ENCODE measurements at places on chromosomes 13 and 19.

- DNase-seq = no peak
Measured at GRCh38 chr19:21611659-21612402, 106.4 kb downstream of the ZNF429 start.

DNA sequence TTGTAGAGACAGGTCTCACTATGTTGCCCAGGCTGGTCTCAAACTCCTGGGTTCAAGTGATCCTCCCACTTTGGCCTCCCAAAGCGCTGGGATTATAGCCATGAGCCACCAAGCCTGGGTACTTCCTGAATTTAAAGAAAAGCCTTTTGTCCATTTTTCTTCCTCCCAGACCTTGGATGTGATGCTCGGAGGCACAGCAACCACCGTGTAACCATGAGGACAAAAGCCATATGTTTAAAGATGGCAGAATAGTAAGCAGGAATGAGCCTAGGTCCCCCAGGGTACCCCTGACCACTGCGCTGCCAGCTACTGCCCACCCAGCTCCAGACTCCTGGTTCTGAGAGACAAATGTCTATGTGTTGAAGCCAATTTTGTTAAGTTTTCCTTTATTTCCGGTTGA lies 31.1 kb downstream of the ZC3H4 start:
- DNase-seq = no peak

GRCh38 chr19:4515732-4516131 lies 2.6 kb downstream of the PLIN4 start:
- DNase-seq = no peak

DNA sequence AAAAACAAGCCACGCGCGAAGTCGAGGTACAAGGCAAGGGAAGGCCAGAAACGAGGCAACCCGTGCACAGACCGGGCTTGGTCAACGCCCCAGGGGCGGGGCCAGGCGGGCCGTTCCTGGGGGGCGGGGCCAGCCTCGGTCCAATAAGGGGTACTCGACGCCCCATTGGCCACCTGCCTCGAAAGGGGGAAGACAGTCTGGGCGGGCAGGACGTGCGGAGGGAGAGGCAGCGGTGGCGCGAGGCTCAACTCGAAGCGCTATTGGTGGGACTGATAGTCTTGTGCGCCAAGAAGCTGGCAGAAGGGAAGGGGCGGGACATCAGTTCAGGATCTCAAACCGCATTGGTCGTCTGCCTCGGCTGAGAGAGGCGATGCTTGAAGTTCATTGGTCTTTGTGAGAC lies at the start of gene LYPD4:
Gene LYPD4, minus strand, starts transcription at position 83 of the 400 bp plus-strand sequence. CDS start 5,398 bp downstream, outside the sequence.
- no peak for DNase-seq

DNA sequence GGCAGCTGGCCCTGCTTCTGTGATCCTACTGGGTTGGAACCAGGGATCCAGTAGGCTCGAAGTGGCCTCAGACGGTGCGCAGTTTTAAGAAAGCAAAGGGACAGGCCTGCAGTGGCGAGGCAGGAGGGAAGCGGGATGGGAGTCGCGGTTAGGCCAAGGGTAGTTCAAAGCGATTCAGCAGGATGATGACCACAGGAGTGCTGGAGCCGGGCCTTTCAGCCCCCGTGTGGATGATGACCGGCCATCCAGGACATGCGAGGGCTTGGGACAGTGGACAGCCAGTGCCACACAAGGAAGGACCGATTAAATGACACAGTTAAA lies 854 bp downstream of the RNASEH2B start:
- peak; percentile 65 for DNase-seq

DNA sequence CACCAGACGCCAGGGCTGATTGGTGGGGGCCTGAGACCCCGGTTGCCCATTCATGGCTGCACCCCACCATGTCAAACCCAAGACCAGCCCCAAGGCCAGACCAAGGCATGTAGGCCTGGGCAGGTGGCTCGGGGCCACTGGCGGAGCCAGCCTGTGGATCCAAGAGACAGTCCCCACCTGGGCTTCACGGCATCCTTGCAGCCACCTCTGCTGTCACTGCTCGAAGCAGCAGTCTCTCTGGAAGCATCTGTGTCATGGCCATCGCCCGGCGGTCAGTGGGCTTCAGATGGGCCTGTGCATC lies 3.8 kb upstream of the TEKTIP1 start:
- no peak for DNase-seq

DNA sequence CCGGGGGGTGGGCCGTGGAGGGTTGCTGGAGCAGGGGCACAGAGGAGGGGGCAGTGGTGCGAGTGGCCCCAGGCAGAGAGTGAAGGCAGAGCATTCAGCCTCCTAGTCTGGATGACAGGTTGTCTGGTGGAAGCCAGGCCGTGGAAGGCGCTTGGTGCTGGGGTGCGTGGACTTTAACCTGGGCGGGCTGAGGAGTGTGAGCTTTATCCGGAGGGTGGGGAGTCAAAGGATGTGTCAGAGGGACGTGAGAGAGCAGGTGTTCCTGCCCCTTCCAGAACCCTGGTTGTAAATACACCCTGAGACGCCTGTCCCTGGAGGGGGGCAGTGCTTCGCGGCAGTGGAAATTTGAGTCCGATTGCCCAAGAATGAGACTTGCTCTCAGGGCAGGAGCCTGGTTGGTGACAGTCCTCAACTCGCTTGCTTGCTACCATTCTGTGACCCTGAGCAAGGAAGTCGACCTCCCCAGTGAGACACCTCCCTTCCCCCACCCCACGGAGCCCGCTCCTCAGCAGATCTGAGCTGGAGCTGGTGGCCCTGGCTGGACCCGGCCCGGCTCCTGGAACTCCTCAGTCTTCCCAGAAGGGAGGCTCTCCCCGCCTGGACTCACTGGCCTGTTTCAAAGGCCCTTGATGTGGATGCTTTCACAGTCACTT lies 2.3 kb downstream of the SPPL2B start:
- DNase-seq = no peak

DNA sequence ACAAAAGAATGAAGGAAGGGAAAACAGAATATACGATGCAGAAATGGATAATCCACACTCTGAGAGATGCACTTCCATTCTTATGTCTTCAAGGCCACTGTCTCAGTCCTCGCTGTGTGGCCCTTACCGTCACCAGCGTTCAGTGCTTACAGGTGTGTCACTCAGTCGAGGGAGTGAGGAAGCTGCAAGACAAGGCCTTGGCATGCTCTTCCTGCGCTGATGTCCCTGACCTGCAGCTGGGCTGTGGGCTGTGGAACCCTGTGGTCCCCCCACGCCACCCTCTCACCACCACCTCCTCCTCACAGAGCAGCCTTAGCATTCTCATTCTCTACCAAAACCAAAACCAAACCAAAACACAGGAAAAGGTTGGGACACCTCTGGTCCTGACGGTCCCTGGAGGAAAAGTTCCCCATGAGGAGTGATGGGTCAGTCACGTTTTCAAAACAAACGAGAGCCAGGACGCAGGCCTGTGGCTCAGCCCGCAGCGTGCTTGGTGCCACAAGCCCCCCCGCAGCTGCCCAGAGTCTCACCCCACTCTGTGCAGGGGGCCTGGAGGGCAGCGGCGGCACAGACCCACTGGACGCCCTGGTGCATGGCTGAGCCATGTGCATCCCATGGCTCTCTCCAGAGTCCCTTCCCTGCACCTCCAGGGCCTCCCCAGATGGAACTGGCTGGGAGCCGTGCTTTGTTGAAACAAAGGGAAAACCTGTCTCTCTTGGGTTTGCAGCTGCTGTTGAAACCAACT lies 48.2 kb upstream of the GPR183 start:
- DNase-seq = no peak

DNA sequence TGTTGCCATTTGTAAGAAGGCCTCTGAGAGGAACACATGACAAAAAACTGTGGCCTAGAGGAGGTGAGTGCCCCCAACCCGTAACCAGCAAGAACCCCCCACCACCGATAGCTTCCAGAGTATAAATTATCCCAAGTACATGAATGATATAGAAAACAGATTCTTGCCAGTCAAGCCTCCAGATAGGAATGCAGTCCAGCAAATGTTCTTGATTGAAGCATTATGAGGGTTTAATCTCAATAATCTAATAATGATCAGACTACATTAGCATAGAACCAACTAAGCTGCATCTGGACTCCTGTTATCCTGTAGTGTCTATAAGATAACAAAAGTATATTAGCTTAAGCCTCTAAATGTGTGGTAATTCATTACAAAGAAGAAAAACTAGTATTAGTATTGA lies 908.9 kb upstream of the ATXN8OS start:
- DNase-seq = no peak

DNA sequence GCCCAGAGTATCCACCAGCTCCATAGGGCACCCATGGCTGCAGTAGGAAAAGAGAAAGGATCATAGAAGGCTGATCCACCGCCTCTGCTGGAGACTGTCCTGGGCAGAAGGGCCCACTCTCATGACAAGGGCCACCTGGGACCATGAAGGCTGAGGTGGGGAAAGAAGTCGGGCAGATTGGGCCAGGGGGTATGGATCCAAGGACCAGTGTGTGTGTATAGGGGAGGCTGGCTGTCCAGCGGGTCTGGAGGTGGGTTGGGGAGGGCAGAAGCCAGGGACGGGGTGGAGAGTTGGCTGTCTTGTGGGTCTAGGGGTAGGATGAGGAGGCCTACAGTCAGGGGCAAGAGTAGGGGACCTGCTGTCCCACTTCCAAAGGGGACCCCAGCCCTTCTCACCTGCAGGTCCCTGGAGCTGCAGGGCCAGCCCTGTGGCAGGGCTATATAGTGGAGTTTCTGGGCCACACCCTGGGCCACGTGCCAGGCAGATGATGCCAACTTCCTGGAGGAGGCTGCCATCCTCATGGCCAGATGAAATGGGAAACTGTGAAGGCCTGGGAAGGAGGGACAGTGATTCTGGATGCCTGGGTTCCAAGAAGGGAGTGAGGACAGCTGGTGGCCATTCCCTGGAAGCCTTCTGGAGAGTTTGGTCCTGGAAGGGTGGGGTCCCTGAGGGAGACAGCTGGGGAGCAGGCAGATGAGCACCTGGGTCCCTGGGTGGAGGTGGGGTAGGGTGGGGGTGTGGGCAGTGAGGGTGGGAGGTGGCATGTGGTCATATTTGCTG lies at the start of gene FCGBP:
Gene FCGBP, minus strand, starts transcription at position 51 of the 780 bp plus-strand sequence.
- DNase-seq = no peak

GRCh38 chr13:25329706-25330105 lies 28.3 kb downstream of the NUP58 start:
- DNase-seq = no peak

DNA sequence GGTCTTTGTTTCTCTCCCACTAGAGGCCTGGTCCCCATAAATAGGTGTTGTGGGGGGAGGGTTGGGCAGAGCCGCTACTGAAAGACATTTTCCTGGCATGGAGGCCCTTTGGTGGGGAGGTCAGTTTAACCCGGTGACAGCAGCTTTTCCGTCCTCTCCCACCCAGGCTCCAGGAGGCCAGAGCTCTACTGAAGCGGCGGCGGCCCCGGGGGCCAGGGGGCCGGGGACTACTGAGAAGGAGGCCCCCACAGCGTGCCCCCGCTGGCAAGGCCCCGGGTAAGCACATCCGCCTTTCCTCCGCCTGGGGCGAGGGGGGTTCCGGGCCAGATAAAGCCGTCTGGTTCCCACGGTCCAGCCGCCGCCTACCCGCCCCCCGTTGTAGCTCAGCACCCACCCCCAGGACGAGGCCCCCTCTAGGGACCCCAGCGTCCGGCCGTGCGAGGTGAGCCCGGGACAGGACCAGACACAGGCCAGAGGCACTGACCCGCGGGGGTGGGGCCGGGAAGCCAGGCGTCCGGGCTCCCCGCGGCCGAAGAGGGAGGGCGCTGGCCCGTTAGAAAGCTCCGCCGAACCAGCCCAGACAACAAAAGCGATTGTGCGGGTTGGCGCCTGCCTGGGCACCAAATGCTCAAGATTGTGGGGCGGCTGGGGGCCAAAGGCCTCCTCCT lies 1.1 kb upstream of the LTBP4 start:
- DNase-seq = no peak

GRCh38 chr19:16897856-16898161 lies 9.0 kb downstream of the F2RL3 start:
- DNase-seq = no peak

DNA sequence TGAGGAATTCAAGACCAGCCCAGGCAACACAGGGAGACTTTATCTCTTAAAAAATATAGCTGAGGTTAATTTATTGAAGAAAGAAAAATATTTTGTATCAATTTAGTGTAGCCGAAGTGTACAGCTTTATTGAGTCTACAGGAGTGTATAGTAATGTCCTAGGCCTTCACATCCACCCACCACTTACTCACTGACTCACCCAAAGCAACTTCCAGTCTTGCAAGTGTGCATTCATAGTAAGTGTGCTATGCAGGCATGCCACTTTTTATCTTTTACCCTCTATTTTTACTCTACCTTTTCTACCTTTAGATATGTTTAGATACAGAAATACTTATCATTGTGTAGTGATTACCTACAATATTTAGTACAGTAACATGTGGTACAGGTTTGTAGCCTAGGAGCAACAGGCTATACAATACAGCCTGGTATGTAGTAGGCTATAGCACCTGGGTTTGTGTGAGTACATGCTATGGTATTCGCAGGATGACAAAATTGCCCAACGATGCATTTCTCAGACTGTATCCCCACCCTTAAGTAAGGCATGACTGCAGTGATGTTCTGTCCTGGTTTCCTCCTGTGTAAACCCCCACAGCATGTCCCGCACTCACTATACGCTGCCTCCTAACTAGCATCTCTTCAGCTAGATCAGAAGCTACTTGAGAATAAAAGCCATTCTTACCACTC lies 15.3 kb upstream of the ATP12A start:
- DNase-seq = no peak

DNA sequence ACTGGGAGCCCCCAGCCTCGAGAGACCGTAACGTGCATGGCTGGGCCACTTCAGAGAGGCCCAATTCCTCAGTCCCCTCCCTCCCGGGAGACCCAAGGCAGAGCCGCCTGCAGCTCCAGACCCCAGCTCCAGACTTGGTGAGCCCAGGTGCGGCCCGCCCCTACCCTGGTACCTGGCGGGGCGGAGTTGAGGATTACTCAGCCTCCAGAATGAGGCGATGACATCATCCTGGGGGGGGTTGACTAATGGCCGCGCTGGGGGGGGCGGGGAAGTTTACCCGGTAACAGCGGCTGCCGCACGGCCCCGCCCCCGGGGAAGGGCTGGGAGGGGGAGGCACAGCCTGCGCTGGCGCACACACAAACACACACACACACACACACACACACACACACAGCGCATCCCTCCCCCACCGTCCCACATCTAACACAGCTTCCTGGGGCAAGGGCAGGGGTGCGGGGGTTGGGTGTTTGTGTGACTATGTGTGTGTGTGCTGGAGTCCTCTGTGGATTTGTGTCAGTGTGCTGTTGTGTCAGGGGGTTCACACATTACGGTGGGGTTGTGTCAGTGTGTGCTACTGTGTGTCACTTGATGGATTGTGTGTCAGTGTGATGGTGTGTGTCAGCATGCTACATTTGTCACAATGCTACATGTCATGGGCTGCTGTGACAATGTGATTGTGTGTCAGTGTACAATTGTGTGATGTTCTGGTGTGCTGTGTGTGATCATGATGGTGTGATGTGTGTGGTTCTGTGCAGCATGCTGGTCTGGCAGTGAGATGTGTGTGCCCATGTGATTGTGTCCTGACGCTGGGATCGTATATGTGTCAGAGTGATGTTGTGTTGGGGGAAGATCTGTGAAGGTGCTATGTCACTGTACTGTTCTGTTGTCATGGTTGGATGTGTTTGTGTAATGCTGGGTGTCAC lies 10.3 kb upstream of the BBC3 start:
- DNase-seq = no peak

DNA sequence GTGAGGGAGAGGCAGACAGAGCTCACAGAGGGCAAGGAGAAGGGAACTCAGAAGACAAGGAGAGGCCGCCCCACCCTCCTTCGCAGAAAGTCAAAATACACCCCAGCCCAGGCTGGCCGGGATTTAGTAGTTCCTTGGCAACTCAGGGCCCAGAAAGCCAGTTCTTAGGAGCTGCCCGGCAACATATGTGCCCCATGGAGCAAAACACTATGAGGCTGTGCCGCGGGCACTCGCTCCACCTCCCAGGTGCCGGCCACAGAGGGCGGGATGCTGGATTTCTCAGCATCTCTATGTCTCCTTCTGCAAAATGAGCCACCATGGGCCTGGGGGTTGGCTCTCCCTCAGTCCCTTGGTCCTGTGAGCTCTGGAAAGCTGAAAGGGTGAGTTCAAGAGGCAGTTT lies 93.8 kb upstream of the CACNA1A start:
- DNase-seq = no peak
